Regular cardiac myocyte (primary cell): ENCODE measurements at places on chromosomes 1 and 21. TPM values are rescaled to one million over a fixed set of nuclear protein-coding genes. Genes with fewer than 3 reads are reported as not detected.

The KCNQ4 gene
- 0.19 and 0.28 TPM in 2 replicates for total RNA-seq

The TSPAN1 gene
- 0.56 and 0.58 TPM in 2 replicates for total RNA-seq

The LIN28A gene
- total RNA-seq, result not detected in 2 replicates

The OR6K6 gene
- not detected in 2 replicates for total RNA-seq

The DNAH14 gene
- total RNA-seq, result 8.5 and 10.2 TPM in 2 replicates

The PTCH2 gene
- under 0.01 TPM in 2 replicates for total RNA-seq

The YBX1 gene
- total RNA-seq, result 682 and 884 TPM in 2 replicates

The DSCAM gene
- not detected in 2 replicates for total RNA-seq

The ICOSLG gene
- total RNA-seq, result 0.19 and 0.85 TPM in 2 replicates

The PLA2G2D gene
- not detected in 2 replicates for total RNA-seq

The HEYL gene
- 0.19 and 0.28 TPM in 2 replicates for total RNA-seq

The GNG4 gene
- under 0.01 and 0.19 TPM in 2 replicates for total RNA-seq

The AADACL4 gene
- total RNA-seq, result under 0.01 TPM in 1 of 2 replicates, not detected in the other

The DCST1 gene
- total RNA-seq, result not detected in 2 replicates

The LEPR gene
- total RNA-seq, result 10.0 and 37.2 TPM in 2 replicates
